SK-N-SH (cell line): ENCODE measurements at places on chromosomes 1 and 21. TPM values are rescaled to one million over a fixed set of nuclear protein-coding genes. Genes with fewer than 3 reads are reported as not detected.

- peak; percentile 87 for DNase-seq
- H3K27ac ChIP-seq, result peak overlapping the region; percentile 87
- H3K4me3 ChIP-seq, result peak overlapping the region; percentile 85
- H3K27me3 ChIP-seq, result no peaks in the 10 kb centered on the region
- no peaks in the 10 kb centered on the region for H3K36me3 ChIP-seq
These were observed 81.1 kb upstream of the AK4 start for GRCh38 chr1:65066766-65067490.

Gene PRAMEF13
- not detected in 2 replicates for polyA plus RNA-seq

GRCh38 chr1:40780678-40781607 is 2.6 kb upstream of the KCNQ4 start:
- H3K36me3 ChIP-seq, result peaks cover 16% of the 10 kb centered on the region
- H3K4me3 ChIP-seq, result no peak overlapping the region
- H3K27ac ChIP-seq, result no peak overlapping the region
- H3K4me1 ChIP-seq, result peaks cover 7% of the 10 kb centered on the region; the same call in 1 of the 2 replicates
- DNase-seq, result no peak
- no peaks in the 10 kb centered on the region for H3K27me3 ChIP-seq

DNA sequence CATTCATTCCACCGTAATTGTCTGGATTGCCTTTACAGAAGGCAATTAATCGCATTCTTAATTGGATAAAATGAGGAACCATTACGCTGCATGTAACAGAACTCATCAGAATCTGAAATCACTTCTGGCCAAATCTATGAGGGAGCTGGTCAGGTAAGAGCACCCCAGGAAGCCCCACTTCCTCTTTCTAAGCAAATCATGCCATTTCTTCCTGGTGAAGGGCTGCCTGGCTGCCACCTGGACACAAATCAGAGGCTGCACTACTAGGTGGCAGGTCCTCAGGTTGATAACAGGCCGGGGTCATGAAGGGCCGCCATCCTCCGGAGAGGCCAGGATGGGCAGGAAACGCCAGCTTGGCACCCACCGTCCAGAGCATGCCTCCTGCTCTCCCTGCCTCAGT is 73.7 kb downstream of the CAPZB start:
- peaks cover 52% of the 10 kb centered on the region; the same call in 1 of the 2 replicates for H3K4me1 ChIP-seq
- H3K4me3 ChIP-seq, result no peak overlapping the region
- no peaks in the 10 kb centered on the region for H3K27me3 ChIP-seq
- H3K36me3 ChIP-seq, result peaks cover 24% of the 10 kb centered on the region
- H3K27ac ChIP-seq, result no peak overlapping the region; the same call in 1 of the 2 replicates

GRCh38 chr1:206041640-206042039 is 11.3 kb upstream of the RHEX start:
- H3K4me1 ChIP-seq, result no peaks in the 10 kb centered on the region
- peaks cover 37% of the 10 kb centered on the region; the same call in 1 of the 2 replicates for H3K27me3 ChIP-seq
- H3K4me3 ChIP-seq, result no peak overlapping the region
- no peak overlapping the region for H3K27ac ChIP-seq

DNA sequence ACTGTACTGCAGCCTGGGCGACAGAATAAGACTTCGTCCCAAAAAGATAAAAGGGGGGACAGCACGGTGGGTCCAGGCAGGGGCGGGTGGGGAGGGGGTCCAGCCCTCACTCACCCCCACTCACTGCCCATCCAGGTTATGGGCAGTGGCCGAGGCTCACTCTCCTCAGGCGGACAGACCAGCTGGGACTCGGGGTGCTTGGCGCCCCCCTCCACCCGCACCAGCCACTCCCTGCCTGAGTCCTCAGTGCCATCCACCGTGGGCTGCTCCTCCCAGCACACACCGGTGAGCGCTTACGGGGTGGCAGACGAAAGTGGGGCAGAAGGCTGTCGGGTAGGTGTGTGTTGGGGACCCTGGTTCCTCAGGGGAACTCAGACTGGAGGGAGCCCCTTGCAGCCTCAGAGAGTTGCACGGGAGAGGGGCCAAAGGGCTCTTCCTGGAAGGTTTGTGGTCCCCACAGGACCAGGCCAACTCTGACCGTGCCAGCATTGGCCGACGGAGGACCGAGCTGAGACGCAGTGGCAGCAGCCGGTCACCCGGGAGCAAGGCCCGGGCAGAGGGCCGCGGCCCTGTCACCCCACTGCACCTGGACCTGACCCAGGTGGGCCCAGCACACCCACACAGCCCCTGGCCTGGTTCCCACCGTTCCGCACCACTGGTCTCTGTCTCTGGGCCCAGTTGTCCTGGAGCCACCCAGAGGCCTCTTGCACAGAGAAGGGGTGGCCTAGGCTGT is 6.6 kb downstream of the PLEKHN1 start:
- H3K4me3 ChIP-seq, result no peak overlapping the region
- no peaks in the 10 kb centered on the region for H3K27me3 ChIP-seq
- H3K36me3 ChIP-seq, result no peaks in the 10 kb centered on the region
- H3K4me1 ChIP-seq, result no peaks in the 10 kb centered on the region
- no peak for DNase-seq
- no peak overlapping the region for H3K27ac ChIP-seq

DNA sequence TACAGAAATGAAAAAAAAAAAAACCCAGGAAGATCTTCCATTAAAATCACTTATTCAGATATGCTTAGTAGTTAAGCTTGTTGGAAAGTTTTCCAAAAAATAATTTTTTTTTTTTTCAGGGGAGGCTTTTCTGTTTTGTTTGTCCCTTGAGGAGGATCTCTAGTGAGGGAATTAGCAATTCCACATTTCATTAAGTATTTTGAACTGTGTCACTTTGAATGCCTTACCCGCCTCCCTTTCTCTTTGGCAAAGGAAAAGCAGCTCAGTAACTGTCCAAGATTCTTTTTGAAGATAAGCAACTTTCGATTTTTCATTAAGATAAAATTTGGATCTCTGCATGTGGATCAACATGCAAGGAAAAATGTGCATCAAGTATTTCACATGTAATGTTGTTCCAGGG is 1.8 kb downstream of the NTNG1 start:
- no peak for DNase-seq
- H3K4me1 ChIP-seq, result peaks cover 13% of the 10 kb centered on the region
- H3K27ac ChIP-seq, result no peak overlapping the region
- peaks cover 11% of the 10 kb centered on the region; the same call in 1 of the 2 replicates for H3K27me3 ChIP-seq
- H3K4me3 ChIP-seq, result no peak overlapping the region; the same call in 1 of the 2 replicates
- H3K36me3 ChIP-seq, result no peaks in the 10 kb centered on the region

Gene GBP5
- 0.08 TPM in 2 replicates for polyA plus RNA-seq

Gene SERTAD4
- polyA plus RNA-seq, result 2.6 and 2.9 TPM in 2 replicates

- H3K4me1 ChIP-seq, result peaks cover 24% of the 10 kb centered on the region
- no peaks in the 10 kb centered on the region for H3K27me3 ChIP-seq
- no peak overlapping the region for H3K27ac ChIP-seq
- no peak for DNase-seq
- no peak overlapping the region for H3K4me3 ChIP-seq
- no peaks in the 10 kb centered on the region for H3K36me3 ChIP-seq
These were observed 297.2 kb upstream of the PLXNA2 start for GRCh38 chr1:208541225-208541855.

DNA sequence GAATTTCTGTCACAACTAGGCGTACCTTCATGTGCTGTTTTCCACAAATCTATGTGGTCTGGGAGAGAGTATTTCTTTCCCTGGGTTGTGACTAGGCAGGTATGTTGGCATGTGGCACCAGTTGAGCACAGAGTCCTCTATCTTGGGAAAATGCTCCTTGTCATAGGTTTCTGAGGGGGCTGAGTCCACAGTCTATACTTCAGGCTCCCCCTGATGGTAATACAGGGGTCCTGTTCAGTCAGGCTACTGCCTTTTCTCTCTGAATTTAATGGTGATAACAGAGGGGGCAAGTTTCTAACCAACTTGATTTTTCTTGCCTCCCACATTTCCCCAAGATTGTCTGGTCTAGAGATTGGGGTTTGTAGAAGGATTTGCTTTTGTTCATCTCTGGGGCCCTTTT is 35.8 kb downstream of the VANGL1 start:
- peaks cover 5% of the 10 kb centered on the region for H3K36me3 ChIP-seq
- no peaks in the 10 kb centered on the region for H3K27me3 ChIP-seq
- no peak for DNase-seq
- H3K27ac ChIP-seq, result no peak overlapping the region
- H3K4me1 ChIP-seq, result peaks cover 6% of the 10 kb centered on the region; the same call in 1 of the 2 replicates
